ENCODE measurements at places on chromosomes 13 and 19.

DNA sequence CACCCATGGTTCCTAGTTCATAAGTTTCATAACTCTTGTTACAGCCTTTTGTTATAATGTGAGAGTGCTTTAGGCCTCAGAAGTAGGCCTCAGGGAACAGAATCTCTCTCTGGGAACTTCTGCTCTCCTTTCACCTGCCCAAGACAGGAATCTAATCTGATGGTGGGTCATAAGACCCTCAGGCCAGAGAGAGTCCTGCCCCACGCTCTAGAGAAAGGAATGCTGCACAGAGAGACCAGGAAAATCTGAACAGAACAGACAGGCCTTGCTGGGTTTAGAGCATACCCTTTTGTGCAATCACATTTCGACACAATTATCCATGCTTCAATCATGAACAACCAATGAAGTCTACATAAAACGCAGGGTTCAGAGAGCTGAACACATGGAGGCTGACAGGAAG is 3.4 kb upstream of the DIAPH3 start:
- no peak for DNase-seq

GRCh38 chr13:26587251-26587650 is 29.8 kb downstream of the WASF3 start:
- no peak for DNase-seq

DNA sequence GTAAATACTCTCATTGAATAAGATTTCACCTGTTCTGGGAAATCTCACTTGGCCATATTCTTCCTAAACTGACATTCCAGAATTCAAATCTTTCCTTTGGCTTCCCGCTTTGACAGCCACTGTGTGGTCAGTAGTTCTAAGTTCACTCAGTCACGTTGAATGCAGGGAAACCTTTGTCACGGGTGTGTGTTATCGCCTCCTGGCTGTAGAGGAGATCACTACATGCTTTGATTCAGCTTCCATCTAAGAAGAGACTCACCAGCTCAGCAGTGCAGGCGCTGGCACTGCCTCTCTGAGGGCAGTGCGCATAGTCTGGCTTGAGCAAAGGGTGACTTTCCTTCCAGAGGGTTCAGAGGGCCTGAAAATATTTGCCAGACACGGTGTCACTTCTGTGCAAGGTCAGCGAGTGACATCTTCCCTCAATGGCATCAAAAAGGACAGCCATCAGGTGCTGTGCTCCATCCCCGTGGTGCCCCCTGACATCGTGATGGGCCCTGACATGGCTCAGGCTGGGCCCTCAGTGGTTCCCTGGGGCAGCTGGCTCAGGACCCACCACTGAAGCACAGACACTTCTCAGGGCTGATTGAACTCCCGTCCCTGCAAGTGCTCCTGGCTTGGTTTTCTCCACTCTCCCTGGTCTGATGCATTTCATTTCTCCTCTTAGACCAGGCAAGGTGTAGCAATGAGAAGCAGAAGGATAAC is 635.4 kb upstream of the ARGLU1 start:
- no peak for DNase-seq

- no peak for DNase-seq
These were observed 150.6 kb downstream of the GPC6 start for GRCh38 chr13:93377196-93377595.

DNA sequence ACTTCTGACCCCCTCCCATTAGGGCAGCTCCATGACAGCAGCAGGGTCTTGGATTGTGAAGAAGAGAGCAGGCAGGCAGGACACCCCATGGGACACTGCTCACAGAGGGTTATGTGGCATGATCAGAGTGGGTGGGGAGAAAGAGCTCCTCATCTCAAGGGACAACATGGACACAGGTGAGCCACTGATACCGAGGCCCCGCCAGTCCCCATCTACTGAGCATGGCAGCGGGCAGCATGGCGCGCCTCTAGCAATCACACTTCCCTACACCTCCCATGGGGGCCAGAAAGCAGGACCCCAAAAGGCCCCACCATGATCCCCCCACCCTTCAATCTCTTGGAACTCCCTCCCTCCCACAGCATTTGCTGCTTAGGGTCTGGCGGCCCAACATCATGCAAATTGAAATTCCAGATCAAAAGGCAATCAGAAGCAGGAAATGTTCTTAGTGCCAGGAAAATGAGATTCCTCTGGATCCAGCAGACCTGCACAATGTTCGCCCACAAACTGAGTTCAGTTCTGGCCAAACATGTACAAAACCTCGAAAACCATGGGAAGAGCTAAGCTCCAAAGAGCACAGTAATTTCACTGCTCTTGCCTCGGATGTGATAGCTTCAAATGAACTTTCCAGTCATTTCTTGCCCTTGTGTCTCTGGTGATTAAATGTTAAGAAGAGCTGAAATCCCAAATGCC is 14.8 kb downstream of the DOCK9 start:
- DNase-seq, result no peak

Data from stimulated activated CD8-positive, alpha-beta memory T cell treated with anti-CD3 and anti-CD28 coated beads, Interleukin-4, amount 100 ng/mL, for 4 hours (primary cell).